A549 treated with Hydrocortisone at 1 μM for 4 hours (cell line): ENCODE measurements at places on chromosomes 2 and 18. TPM values are rescaled to one million over a fixed set of nuclear protein-coding genes. Genes with fewer than 3 reads are reported as not detected.

The PSMA8 gene
- total RNA-seq, result not detected in 5 replicates

The IL36RN gene
- 0.14 TPM in 1 of 5 replicates, not detected in the others for total RNA-seq

The LAMA1 gene
- total RNA-seq, result 0.06 to 0.26 TPM (median 0.07 TPM) in 5 replicates

The GAL3ST2 gene
- 0.18 to 0.25 TPM (median 0.23 TPM) in 5 replicates for total RNA-seq

The VWC2L gene
- not detected in 5 replicates for total RNA-seq

The CREG2 gene
- total RNA-seq, result 8.8 to 13.5 TPM (median 12.1 TPM) in 5 replicates

The REG3G gene
- not detected in 5 replicates for total RNA-seq

The ITPRIPL1 gene
- not detected in 5 replicates for total RNA-seq

The SLC4A3 gene
- 2.5 to 3.3 TPM (median 3.1 TPM) in 5 replicates for total RNA-seq

The FOXI3 gene
- total RNA-seq, result 0.05 to 0.09 TPM (median 0.05 TPM) in 4 of 5 replicates, not detected in the other

The STAMBP gene
- 48.4 to 53.9 TPM (median 51.5 TPM) in 5 replicates for total RNA-seq

The PRSS56 gene
- total RNA-seq, result 0.06 to 0.18 TPM (median 0.15 TPM) in 5 replicates

The DNAJC5G gene
- total RNA-seq, result not detected in 5 replicates

The CCDC178 gene
- not detected in 5 replicates for total RNA-seq

The MRPL53 gene
- 84.4 to 153 TPM (median 139 TPM) in 5 replicates for total RNA-seq

The NTSR2 gene
- 0.05 to 0.09 TPM in 2 of 5 replicates, not detected in the others for total RNA-seq

The PDE11A gene
- 0.30 to 0.71 TPM (median 0.56 TPM) in 5 replicates for total RNA-seq

The NAT8 gene
- total RNA-seq, result not detected in 5 replicates

The ERFE gene
- total RNA-seq, result 5.7 to 9.7 TPM (median 8.1 TPM) in 5 replicates

The PCARE gene
- total RNA-seq, result not detected in 5 replicates

The KLHL29 gene
- total RNA-seq, result 4.5 to 7.1 TPM (median 6.2 TPM) in 5 replicates

The CCDC93 gene
- 11.5 to 16.9 TPM (median 13.2 TPM) in 5 replicates for total RNA-seq

The MEMO1 gene
- 72.4 to 87.8 TPM (median 78.4 TPM) in 5 replicates for total RNA-seq

The CYBRD1 gene
- 23.7 to 35.9 TPM (median 30.9 TPM) in 5 replicates for total RNA-seq

The CLEC4F gene
- total RNA-seq, result not detected in 5 replicates

The PDE1A gene
- 0.13 to 0.81 TPM (median 0.20 TPM) in 5 replicates for total RNA-seq

The TRIM54 gene
- total RNA-seq, result 0.81 to 1.1 TPM (median 0.88 TPM) in 5 replicates

The ALLC gene
- 0.07 TPM in 1 of 5 replicates, not detected in the others for total RNA-seq

The DOK1 gene
- 4.1 to 5.3 TPM (median 4.2 TPM) in 5 replicates for total RNA-seq
